ENCODE measurements at places on chromosomes 4 and X.

DNA sequence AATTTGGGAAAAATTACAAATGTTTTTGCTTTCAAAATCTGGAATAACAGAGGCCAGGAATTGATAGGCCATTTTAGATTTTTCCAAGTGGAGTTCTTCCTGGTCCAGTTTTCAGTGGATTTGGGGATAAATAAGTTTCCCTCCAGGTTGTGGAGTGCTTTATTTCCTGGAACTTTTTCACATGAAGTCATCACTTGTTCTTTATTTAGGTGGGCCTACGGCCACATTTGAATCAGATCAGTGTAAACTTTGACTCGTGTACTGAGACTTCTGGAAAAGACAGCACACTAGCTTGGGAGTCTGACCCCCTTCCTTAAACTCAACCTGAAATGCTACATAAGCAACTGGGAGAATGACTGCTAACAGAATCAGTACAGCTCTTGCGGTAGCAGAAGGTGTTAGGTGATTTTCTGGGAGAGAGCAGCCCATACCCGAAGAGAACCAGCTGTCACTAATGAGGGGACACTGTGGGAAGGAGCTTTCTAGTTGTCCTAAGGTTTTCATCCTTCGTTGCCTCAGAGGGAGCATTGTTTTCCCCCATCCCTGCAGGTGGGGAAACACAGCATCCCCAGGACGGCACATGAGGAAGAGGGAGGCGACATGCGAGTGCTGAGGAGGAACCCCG lies 235.2 kb upstream of the FAT1 start:
- no peaks in the 10 kb centered on the region for H3K36me3 ChIP-seq
- H3K27ac ChIP-seq: no peak overlapping the region
- DNase-seq: no peak

DNA sequence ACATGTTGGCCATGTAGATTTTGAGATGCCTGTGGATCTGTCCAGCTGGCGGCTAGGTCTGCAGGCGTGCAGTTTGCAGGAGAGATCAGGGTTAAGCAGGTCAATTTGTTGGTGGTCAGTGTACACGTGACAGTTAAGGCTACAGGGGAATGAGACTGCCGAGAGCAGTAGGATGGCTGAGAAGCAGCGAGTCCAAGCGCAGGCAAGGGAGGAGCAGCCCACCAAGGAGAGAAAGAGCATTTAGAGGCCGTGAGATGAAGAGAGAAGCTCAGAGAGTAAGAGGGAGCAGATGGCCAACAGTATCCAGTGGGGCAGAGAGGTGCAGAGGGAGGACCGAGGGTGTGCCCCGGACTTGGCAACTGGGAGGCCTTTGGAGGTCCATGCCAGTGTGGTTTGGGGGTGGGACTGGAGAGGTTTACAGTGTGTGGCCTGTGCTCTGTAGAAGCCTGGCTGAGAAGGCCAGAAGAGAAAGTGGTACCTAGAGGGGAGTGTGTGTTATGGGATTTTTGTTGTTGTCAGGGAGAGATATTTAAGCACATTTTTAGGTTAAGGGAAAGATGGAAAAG lies 18.4 kb downstream of the SNX25 start:
- no peak overlapping the region for H3K27ac ChIP-seq
- H3K27me3 ChIP-seq: no peaks in the 10 kb centered on the region

GRCh38 chr4:8523175-8523574 lies 57.0 kb upstream of the GPR78 start:
- no peak overlapping the region for H3K27ac ChIP-seq
- H3K4me1 ChIP-seq: peaks cover 29% of the 10 kb centered on the region
- DNase-seq: peak; percentile 50
- H3K4me3 ChIP-seq: no peak overlapping the region
- no peaks in the 10 kb centered on the region for H3K27me3 ChIP-seq
- H3K36me3 ChIP-seq: no peaks in the 10 kb centered on the region

DNA sequence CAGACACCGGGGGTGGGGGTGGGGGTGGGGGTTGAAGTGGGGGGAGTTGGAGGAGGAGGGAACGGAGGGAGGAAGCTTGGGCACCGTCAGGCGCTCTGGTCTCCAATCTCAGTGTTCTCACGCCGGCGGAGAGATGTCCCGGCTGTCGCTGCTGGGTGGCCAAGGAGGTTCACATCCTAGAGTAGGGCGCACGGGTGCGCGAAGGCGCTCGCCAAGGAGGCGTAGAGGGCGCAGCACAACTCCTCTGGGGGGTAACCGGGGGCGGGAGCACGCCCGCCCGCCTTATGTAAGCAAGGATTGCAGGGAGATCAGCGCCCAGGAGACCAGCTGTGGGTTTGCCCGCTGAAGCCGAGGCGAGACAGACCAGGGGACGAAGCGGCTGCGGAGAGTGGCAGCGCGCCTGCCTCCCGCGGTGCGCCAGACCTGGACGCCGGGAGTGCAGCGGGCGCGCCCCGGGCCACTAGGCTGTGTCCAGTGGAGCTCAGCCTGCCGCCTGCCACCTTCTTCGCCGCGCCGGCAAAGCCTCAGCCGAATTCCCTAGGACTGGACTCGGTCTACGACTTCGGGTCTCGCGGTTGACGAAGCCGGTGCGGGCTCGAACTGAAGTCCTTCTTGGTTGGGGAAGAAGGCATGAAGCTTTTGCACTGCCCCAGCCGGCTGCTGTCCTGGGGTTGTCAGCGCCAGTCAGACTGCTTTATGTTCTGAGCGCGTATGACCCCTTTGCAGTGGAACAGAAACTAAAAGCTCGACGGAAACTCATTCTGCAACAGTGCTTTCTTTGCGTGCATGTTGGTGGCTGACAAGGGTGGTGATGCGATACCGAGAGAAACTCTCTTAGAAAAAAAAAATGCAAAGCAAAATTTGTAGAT lies 707 bp upstream of the UNC5C start:
- H3K27me3 ChIP-seq: peaks cover 3% of the 10 kb centered on the region
- peak overlapping the region; percentile 98 for H3K27ac ChIP-seq
- no peaks in the 10 kb centered on the region for H3K36me3 ChIP-seq
- no peak for DNase-seq

DNA sequence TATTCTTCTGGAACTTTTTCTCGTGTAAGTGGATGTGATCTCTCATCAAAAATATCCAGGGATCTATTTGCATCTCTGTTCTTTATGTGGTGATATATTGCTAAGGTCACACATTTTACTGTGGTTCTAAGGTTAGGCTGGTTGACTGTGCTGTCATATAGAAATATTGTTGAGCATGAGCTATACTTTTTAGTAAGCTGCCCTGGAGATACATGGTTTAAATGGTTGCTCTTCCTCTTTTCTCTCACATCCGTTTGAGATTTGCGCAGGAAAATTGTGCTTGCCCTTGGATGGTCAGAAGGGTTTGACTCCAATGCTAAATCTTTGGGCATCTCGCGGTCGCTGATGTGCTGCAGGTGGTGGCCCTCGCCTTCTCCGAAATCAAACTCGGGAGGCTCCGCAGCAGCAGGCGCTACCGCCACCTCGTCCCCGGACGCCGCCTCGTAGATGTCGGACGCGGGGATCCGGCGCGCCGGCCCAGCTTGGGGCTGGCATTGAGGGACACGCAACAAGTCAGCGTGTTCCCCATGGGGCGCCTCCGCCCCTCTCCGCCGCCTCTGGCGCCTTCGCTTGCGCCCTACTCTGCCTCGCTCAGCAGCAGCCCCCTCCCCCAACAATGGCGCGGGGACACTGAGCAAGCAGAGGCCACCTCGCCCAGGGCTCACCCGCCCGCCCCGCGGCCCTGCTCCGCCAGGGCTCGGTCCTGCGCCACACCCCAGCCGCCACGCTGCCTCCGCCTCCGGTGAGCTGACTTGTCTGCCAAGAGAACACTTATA lies 154.5 kb downstream of the MSN start:
- H3K36me3 ChIP-seq: no peaks in the 10 kb centered on the region
- no peak overlapping the region for H3K4me3 ChIP-seq
- no peaks in the 10 kb centered on the region for H3K4me1 ChIP-seq
- DNase-seq: no peak
